ENCODE measurements at places on chromosomes 5 and 9.

DNA sequence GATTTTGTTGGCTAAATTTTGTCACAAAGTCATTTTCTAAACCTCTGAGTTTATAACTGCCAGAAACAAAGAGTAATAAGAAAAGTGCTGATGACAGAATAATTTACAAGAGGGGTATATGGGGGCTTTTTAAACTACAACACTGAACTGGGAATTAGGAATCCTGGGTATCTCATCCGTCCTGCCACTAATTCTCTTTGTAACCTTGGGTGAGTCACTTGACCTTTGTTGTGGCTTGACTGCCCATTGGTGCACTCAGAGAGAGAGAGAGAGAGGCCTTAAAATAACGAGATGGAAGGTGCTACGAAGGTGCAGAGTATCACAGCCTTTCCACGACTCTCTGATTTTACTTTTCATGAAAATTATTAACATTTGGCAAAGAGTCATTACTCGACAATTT lies 130.3 kb upstream of the CNTLN start:
- DNase-seq: no peak

DNA sequence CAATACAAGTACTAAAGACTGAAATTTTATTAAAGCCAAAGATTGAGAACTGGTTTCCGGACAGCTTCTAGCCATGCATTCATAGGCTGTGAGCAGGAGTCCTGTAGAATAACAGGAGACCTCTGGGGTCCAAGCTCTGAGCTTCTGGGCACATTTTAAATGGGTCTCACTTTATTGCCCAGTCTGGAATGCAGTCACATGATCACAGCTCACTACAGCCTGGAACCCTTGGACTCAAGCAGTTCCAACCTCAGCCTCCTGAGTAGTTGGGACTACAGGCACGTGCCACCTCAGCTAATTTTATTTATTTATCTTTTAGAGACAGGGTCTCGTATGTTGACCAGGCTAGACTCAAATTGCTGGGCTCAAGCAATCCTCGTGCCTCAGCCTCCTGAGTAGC lies 15.4 kb downstream of the CDKN2AIPNL start:
- DNase-seq: no peak

GRCh38 chr5:129228577-129228976 lies 134.0 kb downstream of the ISOC1 start:
- no peak for DNase-seq

DNA sequence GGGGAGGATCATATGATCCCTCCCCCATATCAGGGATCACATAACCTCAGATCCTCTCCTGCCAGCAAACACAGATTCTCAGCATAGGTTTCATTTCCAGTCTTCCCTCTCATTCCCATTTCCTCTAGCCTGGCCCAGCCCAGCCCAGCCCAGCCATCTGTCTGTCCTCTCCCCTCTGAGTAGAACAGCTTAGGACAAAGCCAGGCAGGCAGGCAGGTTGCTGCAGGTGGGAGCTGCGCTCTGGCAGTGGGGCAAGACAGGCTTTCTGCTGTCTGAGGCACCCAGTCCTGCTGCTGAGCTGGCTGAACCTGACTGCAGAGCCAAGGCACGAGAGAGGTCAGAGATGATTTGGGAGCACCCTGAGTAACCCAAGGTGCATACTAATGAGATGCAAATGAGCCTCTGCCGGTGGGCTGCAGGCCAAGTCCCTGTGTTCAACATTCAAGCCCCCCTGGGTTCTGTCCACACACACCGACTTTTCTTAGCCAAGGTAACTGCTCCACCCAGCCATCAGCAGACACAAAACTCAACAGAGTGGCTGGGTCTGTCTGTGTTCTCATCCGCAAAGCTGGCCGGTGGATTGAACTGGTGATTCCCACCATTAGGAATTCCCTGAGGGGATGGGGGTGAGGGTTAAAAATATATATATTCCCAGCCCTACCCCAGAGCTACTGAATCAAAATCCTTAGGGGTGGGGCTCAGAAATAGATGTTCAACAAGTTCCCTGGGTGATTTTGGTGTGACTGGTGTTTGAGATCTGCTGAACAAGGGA lies 9.1 kb downstream of the FAT2 start:
- DNase-seq: peak; percentile 45

DNA sequence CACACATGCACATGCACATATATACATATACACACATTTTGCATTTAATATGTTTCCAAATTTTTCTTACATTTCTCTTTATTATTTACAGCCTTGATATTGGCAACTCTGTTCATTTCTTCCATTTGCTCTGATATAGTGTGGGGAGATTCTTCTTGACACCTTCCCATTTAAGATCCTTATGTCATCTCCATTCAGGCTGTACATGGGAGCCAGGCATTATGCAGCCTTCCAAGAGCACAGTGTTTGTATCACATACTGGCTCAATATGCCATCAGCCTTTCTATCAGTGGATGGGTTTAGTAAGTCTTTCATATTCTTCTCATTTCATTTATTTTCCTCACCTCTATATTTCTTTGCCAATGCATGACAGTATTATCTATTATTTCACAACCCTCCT lies 372.3 kb upstream of the FTMT start:
- DNase-seq: no peak

DNA sequence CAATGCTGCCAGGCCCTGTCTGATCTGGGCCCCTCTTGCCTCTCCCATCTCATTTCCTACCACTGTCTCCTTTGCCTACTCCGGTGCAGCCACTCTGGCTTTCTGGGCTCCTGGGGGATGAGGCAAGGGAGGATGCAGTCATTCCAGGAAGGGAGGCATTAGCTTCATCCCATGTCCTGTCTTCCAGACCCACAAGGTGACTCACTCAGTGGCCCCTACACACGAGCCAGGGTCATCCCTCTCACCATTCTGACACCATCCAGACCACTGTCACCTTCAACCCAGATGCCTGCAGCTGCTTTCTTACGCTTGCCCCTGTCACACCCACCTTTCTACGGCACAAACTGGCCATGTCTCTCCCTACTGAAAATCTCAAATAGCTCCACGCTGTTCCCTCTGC lies 19.1 kb downstream of the ACSL6 start:
- DNase-seq: no peak

GRCh38 chr9:33453286-33453860 lies 6.0 kb upstream of the AQP3 start:
- DNase-seq: no peak

GRCh38 chr9:136186386-136186785 lies 18.5 kb downstream of the LHX3 start:
- DNase-seq: no peak

DNA sequence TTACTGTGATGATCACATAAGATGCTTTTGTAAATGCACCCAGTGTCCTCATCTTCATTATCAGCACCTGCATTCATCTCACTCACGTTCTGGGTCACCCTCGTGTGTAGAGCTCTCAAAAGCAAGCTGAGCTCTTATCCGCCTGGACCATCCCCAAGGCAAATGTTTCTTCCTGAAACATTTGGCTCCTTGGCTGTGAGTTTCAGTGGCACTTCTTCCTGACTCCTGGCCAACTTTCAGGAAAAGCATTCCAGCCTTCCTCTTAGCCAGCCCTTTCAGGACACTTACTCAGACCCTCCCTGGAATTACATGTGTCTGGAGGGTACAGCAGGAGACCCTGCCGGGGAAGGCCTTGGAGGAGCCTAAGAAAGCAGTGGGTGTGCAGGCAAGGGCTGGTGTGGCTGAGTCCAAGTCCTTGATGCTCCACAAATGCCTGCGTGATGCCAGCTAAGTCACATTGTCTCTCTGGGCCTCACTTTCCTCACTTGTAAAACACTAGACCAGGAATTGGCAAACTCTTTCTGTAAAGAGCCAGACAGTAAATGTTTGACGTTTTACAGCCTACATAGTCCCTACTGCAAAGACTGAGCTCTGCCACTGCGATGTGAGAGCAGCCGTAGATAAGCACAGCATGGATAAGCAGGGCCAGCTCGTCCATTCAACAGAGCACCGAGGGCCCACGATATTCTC lies 72.1 kb downstream of the PDE6A start:
- DNase-seq: no peak

DNA sequence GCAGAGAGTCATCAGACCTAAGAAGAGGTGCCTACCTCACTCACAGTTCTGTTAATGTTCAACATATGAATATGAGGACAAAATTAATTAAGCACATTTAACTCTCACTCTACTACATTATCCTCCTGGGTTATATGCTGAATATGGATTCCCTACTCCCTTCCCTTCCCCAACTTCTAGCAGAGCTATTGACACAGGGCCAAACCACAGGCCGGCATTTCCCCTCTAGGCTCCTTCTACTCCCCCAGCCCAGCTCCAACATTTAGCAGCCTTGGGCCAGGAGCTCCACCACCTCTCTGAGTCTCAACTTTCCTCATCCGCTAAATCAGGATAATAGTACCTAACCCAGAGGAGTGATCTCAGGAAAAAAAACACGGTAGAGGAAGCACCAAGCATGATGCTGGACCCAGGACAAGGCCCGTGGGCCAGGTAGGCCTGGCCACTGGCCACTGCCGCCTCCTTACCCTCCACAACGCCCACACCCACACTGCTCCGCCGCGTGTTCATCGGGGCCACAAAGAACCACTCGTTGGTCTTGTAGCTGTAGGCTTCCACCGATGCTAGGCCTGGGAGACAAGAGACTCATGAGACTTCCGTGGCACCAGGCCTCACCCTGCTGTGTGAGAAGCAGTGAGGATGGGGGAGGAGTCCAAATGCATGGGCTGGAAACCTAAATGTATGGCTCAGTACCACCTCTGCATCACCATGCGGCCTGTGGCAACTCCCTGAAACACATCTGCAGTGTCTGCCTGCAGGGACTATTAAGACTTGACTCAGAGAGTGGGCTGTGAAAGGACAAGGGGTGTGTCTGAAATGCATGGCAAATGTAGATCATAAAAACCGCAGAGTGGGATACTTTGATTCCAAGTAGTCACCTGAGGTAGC lies 98.8 kb downstream of the KLHL3 start:
- DNase-seq: no peak

DNA sequence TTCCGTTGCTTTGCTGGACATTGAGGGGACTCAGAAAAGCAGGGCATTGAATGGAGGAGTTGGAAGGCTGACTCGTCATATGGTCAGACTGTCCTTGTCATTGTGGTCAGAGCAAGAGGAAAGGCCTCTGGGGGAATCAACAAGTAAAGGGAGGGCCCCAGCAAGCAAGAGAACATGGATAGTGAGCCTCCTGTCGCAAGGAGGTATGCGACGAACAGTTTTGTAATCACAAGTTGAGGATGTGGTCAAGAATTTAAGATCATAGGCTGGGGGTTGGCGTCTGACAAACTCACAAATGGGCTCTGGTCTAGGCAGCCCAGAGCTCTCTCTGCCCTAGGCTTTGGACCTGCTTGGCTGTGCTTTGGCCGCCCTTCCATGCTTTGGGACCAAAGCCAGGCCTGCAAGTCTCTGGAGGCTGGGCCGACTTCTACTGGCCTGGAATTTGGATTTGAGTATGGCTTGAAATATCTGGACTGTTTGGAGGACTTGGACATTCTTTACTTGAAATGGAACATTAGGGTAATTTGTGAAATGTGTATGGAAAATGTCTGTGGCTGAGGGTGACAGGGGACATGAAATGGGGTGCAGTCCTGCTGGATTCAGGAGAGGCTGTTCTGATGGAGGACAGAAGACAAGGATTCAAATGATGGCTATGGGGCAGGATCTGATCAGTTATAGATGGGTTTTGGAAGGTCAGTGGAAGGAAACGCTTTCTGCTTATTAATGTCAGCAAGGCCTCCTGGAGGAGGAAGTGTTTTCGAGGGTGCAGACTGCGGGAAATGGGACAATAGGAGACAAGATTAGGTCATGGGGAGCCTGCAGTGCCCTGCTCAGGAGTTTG lies 19.2 kb upstream of the NDST1 start:
- no peak for DNase-seq

DNA sequence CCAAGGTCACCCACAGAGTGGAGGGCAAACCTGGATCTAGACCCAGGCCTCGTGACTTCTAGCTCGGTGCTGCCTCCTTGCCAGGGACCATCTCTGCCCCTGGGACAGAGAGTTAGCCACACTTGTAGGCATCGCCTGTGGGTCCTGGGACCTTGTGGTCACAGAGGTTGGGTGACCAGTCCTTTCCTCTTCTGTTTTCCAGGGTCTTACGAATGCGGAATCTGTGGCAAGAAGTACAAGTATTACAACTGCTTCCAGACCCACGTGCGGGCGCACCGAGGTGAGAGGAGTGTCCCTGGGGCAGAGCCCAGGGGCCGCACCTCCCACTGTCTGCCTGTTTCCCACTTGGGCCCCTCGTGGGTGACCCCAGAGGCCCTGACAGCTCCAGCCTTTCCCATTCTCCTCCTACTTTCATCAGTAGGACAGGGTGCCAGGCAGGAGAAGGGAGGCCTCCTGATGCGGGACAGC lies 76.3 kb downstream of the AMBP start:
- DNase-seq: no peak

GRCh38 chr9:35364817-35365585 lies 124.9 kb upstream of the RUSC2 start:
- DNase-seq: no peak

DNA sequence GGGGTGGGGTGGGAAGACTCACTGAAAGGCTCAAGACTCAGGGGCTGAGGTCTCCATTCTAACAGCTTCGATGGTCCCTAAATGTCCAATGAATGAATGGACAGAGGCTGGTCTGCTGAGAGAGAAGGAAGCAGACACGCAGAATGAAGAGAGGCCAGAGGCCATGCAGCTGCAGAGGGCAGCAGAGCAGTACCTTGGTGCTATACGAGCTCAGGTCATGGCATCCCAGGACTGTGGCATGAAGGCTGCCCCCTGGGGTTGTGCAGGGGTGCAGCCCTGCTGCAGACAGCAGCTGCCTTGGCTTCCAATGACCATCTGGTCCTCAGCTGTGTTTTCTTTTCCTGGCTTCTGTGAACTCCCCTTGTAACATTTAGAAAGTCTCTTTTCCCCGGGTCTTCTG lies 15.2 kb upstream of the CORO2A start:
- DNase-seq: no peak

DNA sequence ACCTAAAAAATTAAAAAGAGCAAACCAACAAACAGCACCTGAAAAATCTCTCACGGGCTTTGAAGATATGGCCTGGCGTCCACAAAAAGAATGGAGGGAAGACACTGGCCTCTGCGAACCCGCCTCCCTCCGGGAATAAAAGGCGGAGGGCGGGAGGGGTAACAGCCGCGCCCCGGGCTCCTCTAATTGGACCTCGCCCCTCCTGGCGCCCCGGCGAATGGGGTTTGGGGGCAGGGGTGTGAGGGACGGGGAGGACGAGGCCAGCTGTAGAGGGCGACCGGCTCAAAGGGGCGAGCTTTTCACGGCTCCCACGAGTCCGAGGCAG lies 753 bp downstream of the FANCC start:
- DNase-seq: peak; percentile 75

DNA sequence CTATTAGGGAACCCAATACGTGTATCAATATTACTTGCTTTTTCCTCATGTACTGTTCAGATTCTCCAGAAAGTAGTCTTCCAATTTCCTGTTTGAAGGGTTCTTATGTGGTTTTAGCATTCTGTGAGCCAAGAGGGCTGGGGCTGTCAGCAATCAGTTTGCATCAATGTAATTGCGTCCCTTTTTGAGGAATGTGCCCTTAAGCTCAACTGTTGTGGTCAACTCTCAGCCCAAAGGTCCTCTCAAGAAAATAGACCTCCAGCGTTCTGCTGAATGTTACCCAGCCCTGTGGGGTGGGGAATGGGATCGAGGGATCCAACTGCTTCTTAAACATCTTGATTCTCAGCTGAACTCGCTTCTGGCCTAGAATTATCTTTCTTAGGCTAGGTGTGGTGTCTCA lies 43.8 kb upstream of the CDK20 start:
- no peak for DNase-seq
